Smooth muscle cell of the umbilical artery (primary cell): ENCODE measurements at places on chromosomes 5 and 9. TPM values are rescaled to one million over a fixed set of nuclear protein-coding genes. Genes with fewer than 3 reads are reported as not detected.

Gene S100Z
- not detected in 2 replicates for total RNA-seq

Gene GLRX
- 27.0 and 39.1 TPM in 2 replicates for total RNA-seq

Gene CDO1
- 0.59 and 1.7 TPM in 2 replicates for total RNA-seq

Gene GAS1
- total RNA-seq = 12.1 and 86.1 TPM in 2 replicates

Gene AK8
- under 0.01 and 0.14 TPM in 2 replicates for total RNA-seq

Gene C5orf47
- total RNA-seq = not detected in 2 replicates

Gene C8G
- total RNA-seq = 0.59 TPM in 1 of 2 replicates, not detected in the other

Gene SPINK4
- not detected in 2 replicates for total RNA-seq

Gene CARTPT
- total RNA-seq = not detected in 2 replicates

Gene ROR2
- total RNA-seq = 19.9 and 20.5 TPM in 2 replicates

Gene GPX3
- total RNA-seq = 1.1 and 1.2 TPM in 2 replicates

Gene F2RL2
- 5.6 and 6.2 TPM in 2 replicates for total RNA-seq

Gene CCDC152
- 0.30 and 1.6 TPM in 2 replicates for total RNA-seq

Gene LCN9
- total RNA-seq = not detected in 2 replicates

Gene NMUR2
- not detected in 2 replicates for total RNA-seq

Gene ZNG1F
- 5.0 and 10.6 TPM in 2 replicates for total RNA-seq

Gene IFNA13
- total RNA-seq = not detected in 2 replicates
